Kidney epithelial cell (primary cell): ENCODE measurements at places on chromosomes 6 and 20. TPM values are rescaled to one million over a fixed set of nuclear protein-coding genes. Genes with fewer than 3 reads are reported as not detected.

Gene ASIP
- total RNA-seq: not detected in 2 replicates

Gene SLA2
- total RNA-seq: 0.08 TPM in 1 of 2 replicates, not detected in the other

Gene EBF4
- 8.1 and 9.7 TPM in 2 replicates for total RNA-seq

Gene C6orf132
- 18.9 and 24.2 TPM in 2 replicates for total RNA-seq

Gene PNLDC1
- not detected in 2 replicates for total RNA-seq

Gene SOX18
- 0.04 and 0.07 TPM in 2 replicates for total RNA-seq

Gene GTF2H4
- total RNA-seq: 23.0 and 27.7 TPM in 2 replicates

Gene GLYATL3
- total RNA-seq: not detected in 2 replicates

Gene LY6G6D
- not detected in 2 replicates for total RNA-seq

Gene HMGCLL1
- 0.07 and 0.25 TPM in 2 replicates for total RNA-seq

Gene CLPSL1
- not detected in 2 replicates for total RNA-seq

Gene TPD52L1
- total RNA-seq: 57.7 and 63.3 TPM in 2 replicates

Gene NFATC2
- total RNA-seq: 2.9 and 3.2 TPM in 2 replicates

Gene PRPF6
- 75.4 and 78.5 TPM in 2 replicates for total RNA-seq

Gene DDO
- 0.07 and 0.29 TPM in 2 replicates for total RNA-seq

Gene LHFPL5
- not detected in 2 replicates for total RNA-seq

Gene TCFL5
- 4.3 and 5.4 TPM in 2 replicates for total RNA-seq

Gene APCDD1L
- 5.1 and 5.9 TPM in 2 replicates for total RNA-seq

Gene SMLR1
- total RNA-seq: not detected in 2 replicates

Gene PBOV1
- not detected in 2 replicates for total RNA-seq

Gene WFDC10B
- not detected in 2 replicates for total RNA-seq

Gene TRIM38
- 4.5 and 4.7 TPM in 2 replicates for total RNA-seq

Gene GSTA2
- total RNA-seq: not detected in 2 replicates

Gene MYCT1
- 8.4 and 9.6 TPM in 2 replicates for total RNA-seq

Gene IL22RA2
- not detected in 2 replicates for total RNA-seq

Gene FAM229B
- total RNA-seq: 3.6 and 13.0 TPM in 2 replicates

Gene C20orf144
- not detected in 2 replicates for total RNA-seq

Gene NNAT
- 20.3 and 25.0 TPM in 2 replicates for total RNA-seq

Gene NRSN1
- not detected in 2 replicates for total RNA-seq

Gene STK38
- total RNA-seq: 22.3 and 23.7 TPM in 2 replicates

Gene CCDC170
- total RNA-seq: 0.14 TPM in 1 of 2 replicates, not detected in the other

Gene MDFI
- 84.6 and 99.6 TPM in 2 replicates for total RNA-seq

Gene BANF2
- not detected in 2 replicates for total RNA-seq

Gene COX4I2
- 0.25 TPM in 1 of 2 replicates, not detected in the other for total RNA-seq

Gene TRDN
- total RNA-seq: not detected in 2 replicates

Gene FIG4
- 15.6 and 16.2 TPM in 2 replicates for total RNA-seq

Gene NHSL1
- 11.5 and 19.8 TPM in 2 replicates for total RNA-seq

Gene MOG
- total RNA-seq: not detected in 2 replicates

Gene TULP4
- 104 and 105 TPM in 2 replicates for total RNA-seq

Gene PDCD2
- 127 TPM in 2 replicates for total RNA-seq

Gene ERVFRD-1
- total RNA-seq: not detected in 2 replicates

Gene LY6G5C
- total RNA-seq: not detected in 2 replicates

Gene BIRC7
- total RNA-seq: 12.8 and 19.2 TPM in 2 replicates

Gene RAB23
- 16.5 and 21.5 TPM in 2 replicates for total RNA-seq

Gene MICB
- 6.9 and 8.1 TPM in 2 replicates for total RNA-seq

Gene AIF1
- 0.33 TPM in 1 of 2 replicates, not detected in the other for total RNA-seq

Gene CPNE1
- total RNA-seq: 109 and 158 TPM in 2 replicates

Gene PKIG
- 71.0 and 74.1 TPM in 2 replicates for total RNA-seq
